Activated CD4-positive, CD25-positive, alpha-beta regulatory T cell (primary cell): ENCODE measurements at places on chromosomes 1 and 21.

DNA sequence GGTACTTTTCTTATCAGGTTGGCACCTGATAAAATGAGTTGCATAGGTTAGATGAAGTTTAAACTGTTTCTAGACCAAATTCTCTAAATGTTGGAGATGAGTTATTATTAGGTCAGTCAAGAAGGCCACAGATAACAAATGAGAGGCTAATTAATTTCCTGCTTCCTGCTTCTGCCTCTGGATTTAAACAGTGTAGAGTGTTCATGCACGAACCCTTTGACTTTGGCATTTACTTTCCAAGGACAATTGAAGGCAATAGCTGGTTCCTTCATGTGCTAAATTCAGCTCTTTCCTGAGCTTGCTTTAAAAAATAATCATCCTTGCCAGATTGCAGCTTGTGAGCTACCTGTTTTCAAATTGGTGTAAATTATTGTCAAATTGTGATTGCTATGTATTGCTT lies 80.6 kb downstream of the RASAL2 start:
- no peak for DNase-seq

- DNase-seq, result no peak
These were observed 62.9 kb upstream of the SELENON start for GRCh38 chr1:25737130-25737529.

- DNase-seq, result no peak
These were observed 444.8 kb downstream of the KIF26B start for GRCh38 chr1:245599371-245600174.

- DNase-seq, result no peak
These were observed 395 bp upstream of the CSRP1 start for GRCh38 chr1:201507360-201507675.

- no peak for DNase-seq
These were observed 12.2 kb upstream of the ARHGEF10L start for GRCh38 chr1:17527036-17527914.

GRCh38 chr1:234369784-234370183 lies 3.5 kb upstream of the COA6 start:
- no peak for DNase-seq

- DNase-seq, result no peak
These were observed 57.9 kb downstream of the DDAH1 start for GRCh38 chr1:85406887-85407533.

DNA sequence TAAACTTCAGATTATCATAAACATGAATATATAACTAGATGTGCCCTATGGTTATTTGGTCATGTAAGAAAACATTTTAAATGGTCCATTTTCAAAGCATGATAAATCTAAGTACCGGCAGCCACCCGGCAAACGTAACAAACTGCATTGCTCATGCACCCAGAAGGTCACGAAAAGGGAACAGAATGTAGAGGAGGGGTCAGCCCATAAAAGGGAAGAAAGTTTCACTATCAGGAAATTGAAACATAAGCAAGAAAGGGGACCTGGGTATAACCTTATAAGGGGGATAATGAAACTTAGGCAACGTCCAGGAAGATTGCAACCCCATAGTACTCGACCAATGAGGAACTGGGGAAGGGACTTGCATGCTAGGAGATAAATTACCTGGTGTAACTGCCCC lies 421.2 kb upstream of the ZRANB2 start:
- no peak for DNase-seq

GRCh38 chr1:170424346-170424745 lies 107.6 kb upstream of the GORAB start:
- no peak for DNase-seq

DNA sequence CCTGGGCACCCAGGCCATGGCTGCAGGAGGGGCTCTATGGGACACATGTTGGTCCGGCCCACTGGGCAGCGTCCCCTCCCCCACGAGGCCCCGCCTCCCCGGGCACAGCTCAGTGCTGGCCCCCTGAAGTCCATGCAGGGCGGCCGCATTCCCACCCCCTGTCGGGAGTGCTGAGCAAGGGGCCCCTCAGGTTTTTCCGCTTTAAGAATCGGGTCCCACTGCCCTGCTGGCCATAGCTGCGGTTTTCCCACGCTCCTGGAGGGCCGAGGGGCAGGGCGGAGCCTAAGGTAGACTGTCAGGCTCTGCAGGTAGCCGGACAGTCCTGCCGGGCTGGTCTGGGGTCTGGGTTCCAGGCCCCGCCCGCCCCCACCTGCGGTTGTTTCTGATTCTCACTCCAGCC lies 43.5 kb upstream of the CCDC27 start:
- no peak for DNase-seq

DNA sequence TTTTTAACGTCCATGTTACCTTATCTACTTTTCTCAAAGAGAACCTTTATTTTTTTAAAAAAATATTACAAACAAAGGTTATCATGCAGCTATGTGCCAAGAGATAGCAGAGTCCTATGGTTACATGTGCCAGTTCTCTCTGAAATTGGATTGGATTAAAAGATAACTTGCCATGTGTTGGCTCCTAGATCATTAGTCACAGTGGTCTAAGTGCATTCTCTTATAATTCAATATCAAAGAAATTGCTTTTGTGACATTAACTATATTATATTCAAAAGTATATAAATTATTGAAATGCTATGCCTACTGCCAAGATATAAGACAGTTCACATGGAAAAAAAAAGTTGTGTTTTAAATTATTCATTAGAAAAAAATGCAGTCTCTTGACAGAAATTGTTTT lies 494.2 kb downstream of the NEGR1 start:
- no peak for DNase-seq

DNA sequence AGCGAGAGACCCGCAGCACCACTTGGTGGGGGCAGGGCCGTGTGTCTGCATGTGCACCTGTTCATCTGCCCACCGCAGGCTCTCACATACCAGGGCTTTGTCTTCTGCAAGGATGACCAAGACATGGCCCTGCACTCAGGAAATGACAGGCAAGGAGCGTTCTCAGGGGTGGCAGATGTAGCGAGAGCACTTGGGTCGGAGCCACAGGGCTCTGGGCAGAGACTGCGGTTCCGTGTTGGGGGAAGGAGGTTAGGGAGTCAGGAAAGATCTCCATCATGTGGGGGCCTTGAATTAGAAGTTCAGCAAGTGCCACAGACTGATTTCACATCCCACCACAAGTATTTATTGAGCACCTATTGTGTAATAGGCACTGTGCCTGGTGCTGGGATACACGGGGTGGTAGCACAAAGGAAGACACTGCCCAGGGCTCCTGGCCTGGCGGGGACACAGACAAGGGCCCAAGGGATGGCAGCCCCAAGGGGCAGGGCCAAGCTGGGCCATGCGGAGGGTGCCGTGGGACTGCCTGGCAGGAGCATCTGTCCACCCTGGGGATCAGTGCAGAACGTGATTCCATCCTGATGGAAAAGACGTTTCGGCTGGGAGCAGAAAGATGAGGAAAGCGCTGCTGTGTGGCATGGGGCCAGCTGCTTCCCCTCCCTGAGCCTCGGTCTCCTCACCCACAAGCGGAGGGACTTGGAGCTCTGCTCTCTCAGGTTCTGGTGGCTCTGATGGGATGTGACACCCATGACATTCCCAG lies 11.4 kb upstream of the SPSB1 start:
- no peak for DNase-seq

GRCh38 chr1:67479146-67479891 lies 49.1 kb upstream of the SERBP1 start:
- no peak for DNase-seq

GRCh38 chr1:162004441-162004950 lies 19.2 kb downstream of the OLFML2B start:
- no peak for DNase-seq

DNA sequence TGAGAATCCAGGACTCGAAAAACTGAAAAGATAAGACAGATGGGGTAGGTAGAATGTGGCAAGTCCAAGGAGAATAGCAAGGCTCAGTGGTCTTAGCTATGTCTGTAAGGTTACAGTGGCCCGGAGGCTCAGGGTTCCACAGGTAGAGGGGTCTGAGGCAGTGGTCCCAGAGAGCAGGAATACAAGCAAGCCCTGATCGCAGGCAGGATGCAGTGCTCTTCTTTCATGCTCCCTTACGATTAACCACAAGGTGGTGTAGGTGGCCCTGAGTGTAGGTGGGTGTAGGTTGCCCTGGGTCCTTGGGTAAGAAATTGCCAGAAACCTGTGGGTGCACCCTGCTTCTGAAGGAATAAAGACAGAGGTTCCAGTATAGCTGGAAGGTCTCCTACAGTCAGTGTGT lies 99.1 kb upstream of the RAB3GAP2 start:
- DNase-seq, result no peak

- no peak for DNase-seq
These were observed 4.6 kb upstream of the SMG7 start for GRCh38 chr1:183467687-183468086.

DNA sequence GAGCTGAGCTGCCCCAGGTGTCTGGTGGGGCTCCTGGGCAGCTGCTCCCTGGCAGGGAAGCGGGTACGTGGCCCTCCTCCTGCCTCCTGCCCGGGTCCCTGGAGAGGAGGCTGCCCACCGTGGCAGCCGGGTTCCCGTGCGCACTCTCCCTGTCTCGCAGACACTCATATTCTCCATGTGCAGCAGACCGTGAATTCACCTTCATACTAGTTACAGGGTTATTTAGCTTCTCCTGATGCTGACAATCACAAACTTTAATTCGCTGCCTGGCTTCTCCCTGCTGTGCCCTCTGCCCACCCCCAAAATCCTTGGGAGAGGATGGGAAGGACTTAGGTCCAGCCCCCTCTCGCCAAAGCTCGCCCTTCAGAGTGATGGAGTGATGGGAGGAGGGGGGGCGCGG lies 95.3 kb downstream of the CASZ1 start:
- no peak for DNase-seq

DNA sequence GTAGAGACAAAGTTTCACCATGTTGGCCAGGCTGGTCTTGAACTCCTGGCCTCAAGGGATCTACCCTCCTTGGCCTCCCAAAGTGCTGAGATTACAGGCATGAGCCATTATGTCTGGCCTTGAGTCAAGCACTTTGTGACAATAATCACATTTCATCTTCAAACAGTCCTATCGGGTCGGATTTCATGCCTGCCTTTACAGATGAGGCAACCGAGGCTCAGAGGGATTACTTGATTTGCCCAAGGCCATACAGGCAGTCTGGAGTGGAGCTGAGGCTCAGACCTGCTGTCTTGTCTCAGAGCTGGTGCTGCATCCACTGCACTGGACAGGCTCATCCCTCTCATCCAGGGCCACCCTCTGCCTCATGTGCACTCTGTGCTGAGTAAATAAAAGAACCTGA lies 26.6 kb downstream of the FAM151A start:
- DNase-seq, result no peak

- DNase-seq, result no peak
These were observed 26.6 kb upstream of the COL18A1 start for GRCh38 chr21:45378258-45378966.

- DNase-seq, result no peak
These were observed 368.1 kb downstream of the NCAM2 start for GRCh38 chr21:21366277-21366676.

- DNase-seq, result no peak
These were observed 230.7 kb downstream of the TOMM20 start for GRCh38 chr1:234897754-234898454.

DNA sequence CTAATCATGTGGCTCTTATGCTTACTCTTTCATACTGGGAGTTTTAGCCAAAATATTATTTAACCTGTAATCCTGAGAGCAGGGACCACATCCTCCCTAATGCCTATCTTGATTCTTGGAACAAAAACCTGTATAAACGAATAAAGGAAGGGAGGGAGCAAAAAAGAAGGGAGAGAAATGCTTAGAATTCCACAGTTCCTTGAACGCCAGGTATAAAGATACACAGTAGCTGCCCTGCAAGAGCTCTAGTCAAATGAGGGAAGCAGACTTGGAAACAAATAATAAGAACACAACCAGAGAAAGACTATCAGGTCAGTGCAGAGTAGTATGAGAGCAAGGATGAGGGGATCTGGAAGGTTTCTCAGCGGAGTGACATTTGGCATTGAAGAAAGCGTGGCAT lies 116.3 kb downstream of the SLC30A10 start:
- DNase-seq, result no peak

DNA sequence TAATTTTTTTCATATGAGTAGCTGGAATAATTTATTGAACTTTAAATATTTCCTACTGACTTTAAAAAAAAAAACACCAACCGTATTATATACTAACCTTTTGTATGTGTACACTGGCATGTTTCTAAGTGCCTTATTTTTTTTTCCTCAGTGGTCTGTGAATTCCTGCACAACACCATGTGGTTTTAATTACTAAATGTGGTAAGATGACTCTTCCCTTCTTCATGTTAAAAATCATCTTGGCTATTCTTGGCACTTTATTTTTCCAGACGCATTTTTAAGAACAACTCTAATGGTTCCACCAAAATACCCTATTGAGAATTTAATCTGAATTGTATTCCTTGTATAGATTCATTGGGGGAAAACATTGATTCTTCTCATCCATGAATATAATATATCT lies 28.4 kb downstream of the PPP2R5A start:
- no peak for DNase-seq

GRCh38 chr1:211487672-211488208 lies 4.2 kb downstream of the RD3 start:
- DNase-seq, result no peak

GRCh38 chr1:108612496-108612895 lies 48.4 kb downstream of the HENMT1 start:
- DNase-seq, result no peak

GRCh38 chr1:179856296-179856695 lies 21.3 kb downstream of the TOR1AIP2 start:
- no peak for DNase-seq

GRCh38 chr1:165862448-165862847 lies 35.0 kb downstream of the UCK2 start:
- DNase-seq, result no peak

- no peak for DNase-seq
These were observed 11.5 kb downstream of the AZIN2 start for GRCh38 chr1:33092438-33092837.

- DNase-seq, result no peak
These were observed 7.5 kb downstream of the MEGF6 start for GRCh38 chr1:3603571-3604467.

- DNase-seq, result no peak
These were observed 86.2 kb downstream of the NGF start for GRCh38 chr1:115251856-115252255.

DNA sequence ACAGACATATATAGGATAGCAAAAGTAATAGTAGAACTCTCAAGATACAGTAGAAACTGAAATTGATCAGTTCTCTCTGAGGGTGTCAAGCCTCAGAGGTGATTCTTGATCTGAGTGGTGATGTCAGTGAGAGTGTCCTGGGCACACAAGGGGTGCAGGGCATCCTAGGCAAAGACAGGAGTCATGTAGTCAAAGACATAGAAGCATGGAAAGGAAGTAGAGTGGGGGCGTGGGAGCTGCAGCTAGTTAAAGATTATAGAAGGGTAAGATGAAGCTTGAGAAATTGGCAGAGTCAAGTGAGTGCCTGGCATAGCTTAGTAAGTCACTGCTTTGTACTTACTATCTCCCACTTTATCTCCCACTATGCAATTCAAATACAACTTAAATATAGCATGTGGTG lies 22.8 kb downstream of the CDC7 start:
- no peak for DNase-seq
